NB4 (cell line): ENCODE measurements at places on chromosomes 6 and 20.

DNA sequence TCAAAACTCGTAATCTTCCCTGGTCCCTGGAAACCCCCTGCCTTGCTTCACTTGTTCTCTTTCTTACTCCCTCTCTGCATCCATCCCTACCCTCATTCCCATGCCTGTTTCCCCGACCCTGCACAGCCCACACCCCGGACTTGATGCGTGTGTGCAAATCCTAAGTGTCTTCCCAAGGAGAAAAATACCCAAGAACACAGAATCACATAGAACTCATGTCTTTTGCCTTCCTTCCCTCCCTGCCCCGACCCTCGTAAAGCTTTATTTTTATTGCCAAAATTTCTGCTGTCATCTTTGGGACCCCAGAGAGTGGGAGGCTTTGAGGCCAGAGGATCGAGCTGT lies 169.6 kb upstream of the PMEPA1 start:
- no peak for DNase-seq

DNA sequence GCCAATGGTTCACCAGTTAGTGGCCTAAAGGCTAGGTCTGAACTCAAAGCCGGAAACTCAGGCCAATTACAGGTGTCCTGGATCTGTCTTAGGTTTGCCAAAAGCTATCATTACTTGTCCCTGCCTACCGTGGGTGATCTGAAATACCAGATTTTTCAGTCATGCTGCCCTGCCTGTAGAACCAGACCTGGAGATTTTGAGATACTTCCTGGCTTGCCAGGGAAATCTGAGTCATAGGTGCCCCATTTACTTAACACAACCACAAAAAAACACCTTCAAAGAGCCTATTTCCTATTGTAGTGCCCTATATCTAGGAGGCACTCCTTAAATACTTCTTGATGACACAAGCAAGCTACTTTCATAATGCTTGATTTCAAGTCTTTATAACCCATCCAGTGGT lies 13.9 kb upstream of the RANBP9 start:
- DNase-seq: no peak

DNA sequence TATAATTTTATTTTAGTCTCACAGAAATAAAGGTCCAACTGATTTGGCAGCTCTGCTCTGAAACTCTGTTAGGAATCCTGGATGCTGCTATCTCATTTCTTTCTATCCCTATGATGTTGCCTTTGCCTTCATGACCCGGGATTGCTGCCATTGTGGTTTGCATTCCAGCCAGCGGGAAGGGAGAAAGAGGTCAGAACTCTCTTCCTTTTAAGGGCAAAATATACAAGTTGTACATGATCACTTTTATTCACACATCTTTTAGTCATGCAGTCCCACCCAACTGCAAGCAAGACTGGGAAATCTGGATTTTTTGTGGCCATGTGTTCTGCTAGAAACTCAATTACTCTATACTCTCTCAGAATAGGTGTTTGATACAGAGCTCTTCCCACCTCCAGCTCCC lies 263.1 kb upstream of the ZFP64 start:
- no peak for DNase-seq

DNA sequence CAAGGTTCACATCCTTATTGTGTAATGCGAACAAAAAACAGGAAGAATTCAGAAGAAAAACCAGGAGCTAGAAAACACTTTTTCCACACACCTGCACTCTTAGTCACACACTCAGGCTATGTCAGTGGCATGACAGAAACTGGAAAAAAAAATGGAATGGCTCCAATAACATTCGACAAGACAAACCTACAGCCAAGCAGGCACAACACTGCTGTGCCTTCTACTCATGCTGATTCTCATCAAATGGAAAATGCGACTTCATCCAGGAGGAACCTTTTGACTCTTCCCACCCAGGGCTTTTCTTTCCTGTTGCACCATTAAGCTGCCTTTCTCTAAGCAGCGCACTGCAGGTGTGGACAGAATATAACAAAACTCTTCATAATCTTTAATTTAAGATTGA lies 163.2 kb upstream of the BTBD3 start:
- no peak for DNase-seq

DNA sequence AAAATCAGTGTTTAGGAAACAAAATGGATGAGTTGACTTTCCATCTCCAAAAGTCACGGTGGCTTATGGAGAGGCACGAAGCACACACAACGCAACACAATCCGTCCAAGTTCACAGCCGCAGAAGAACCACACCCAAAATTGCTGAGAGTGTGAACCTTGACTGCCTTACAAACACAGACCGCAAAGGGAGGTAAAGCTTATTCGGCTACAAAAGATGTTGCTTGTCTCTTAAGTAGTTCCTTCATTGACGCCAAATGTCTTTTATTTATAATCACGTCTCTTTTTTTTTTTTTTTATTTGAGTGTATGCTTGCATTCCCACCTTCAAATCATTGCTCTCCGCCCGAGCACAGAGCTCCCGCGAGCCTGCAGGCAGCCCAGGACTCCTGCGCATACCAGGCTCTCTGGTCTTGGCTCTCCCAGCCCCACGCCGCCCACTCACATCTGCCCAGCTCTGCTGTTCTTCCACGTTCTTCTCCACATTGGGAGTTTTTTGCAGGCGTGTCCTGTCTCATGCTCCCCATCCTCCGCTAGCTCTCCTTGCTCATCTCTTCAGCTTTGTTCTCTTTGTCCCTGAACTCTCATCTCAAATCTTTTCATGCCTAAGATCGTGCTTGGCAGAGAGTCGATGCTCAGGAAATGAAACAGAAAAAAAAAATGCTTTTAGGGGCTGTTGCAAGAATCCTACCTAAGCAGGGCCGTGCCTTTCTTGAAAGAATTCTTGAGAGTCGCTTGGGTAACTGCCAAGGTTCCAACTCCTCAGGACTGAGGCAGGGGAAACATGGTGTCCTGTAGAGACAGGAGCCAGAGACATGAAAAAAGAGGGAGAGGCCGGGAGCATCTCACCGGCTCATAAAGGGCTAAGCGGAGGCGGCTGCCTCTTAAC lies 25.8 kb downstream of the LY86 start:
- DNase-seq: no peak

DNA sequence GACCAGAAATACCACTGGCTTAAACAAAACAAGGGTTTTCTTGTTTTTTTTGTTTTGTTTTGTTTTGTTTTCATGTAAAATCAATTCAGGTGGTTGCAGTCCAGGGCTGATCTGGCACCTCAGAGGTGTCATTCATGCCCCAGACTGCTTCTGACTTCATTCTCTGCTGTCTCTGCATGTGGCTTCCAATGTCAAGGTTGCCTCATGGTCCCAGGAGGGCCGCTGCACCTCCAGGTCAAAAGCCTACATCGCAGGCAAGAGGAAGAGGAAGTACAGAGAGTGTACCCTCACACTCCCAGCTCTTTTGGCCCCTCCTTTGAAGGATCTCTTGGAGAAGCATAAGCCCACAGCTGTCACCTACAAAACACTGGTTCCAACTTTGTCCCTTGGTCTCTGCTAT lies 1.4 kb upstream of the BTN3A1 start:
- peak; percentile 90 for DNase-seq

DNA sequence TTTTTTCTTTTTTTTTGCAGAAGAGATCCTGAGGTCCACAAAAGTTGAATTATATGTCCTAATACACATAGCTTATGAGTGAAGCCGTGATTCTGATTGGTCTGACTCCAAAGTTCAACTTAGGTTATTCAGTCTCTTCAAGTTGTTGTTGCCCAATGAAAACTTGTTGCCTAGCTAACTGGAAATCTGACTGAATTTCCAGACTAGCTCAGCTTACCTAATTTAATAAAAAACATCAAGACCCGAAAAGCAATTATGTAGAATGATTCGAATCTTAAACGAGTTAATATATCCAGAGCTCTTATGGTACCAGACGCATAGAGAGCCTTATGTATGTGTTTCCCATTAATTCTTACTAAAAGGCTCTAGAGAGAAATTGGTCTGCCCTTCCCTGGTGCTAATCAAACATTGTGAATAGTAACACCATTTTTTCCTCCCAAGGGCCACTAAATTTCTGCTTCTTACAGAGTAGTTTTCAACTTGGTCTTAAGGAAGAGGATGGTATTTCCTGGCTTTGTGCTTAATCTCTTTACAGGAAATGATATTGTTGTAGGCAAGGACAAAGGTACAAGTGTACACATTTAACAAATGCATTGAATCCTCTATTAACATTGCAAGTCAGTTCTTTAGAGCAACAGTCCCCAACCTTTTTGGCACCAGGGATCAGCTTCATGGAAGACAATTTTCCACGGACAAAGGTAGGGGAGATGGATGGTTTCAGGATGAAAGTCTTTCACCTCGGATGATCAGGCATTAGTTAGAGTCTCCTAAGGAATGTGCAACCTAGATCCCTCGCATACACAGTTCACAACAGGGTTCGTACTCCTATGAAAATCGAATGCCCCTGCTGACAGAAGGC lies 107.9 kb downstream of the TSHZ2 start:
- DNase-seq: no peak

- no peak for DNase-seq
These were observed 380.0 kb upstream of the GJE1 start for GRCh38 chr6:141752677-141753076.

- no peak for DNase-seq
These were observed 56.3 kb upstream of the OLIG3 start for GRCh38 chr6:137550535-137550934.

DNA sequence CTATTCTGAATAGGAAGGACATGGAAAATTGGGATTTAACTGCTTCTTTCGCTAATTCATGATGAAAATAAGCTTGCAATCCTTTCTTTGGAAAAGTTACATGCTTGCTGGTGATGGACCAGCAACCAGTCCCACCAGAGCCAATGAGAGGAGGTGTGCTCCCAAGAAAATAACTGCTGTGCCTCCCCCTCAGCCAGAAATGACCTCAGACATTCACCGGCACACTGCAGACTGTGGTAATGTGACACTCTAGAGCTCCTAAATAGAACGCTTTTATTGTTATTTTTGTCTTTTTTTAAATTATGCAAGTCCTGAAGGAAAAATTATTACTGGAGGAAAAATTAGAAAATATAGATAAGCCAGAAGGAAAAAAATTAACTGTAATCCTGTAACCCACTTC lies 2.6 kb downstream of the PYGB start:
- no peak for DNase-seq

- peak; percentile 43 for DNase-seq
These were observed 637.7 kb upstream of the CITED2 start for GRCh38 chr6:140012150-140012549.
